CD4-positive, alpha-beta memory T cell (primary cell): ENCODE measurements at places on chromosomes 1 and 21. TPM values are rescaled to one million over a fixed set of nuclear protein-coding genes. Genes with fewer than 3 reads are reported as not detected.

Gene CR1
- total RNA-seq: 10.1 TPM

Gene ZNF648
- not detected for total RNA-seq

Gene TOR1AIP2
- total RNA-seq: 51.0 TPM

Gene CDCP2
- total RNA-seq: not detected
